Small intestine (tissue), 16 donors: ENCODE measurements at places on chromosomes 3 and 15. TPM values are rescaled to one million over a fixed set of nuclear protein-coding genes. Genes with fewer than 3 reads are reported as not detected.

ECE2 gene
- 2.1 TPM for polyA plus RNA-seq

POPDC2 gene
- 1.8 TPM for polyA plus RNA-seq

SLCO2A1 gene
- 7.9 TPM for polyA plus RNA-seq

SLC24A5 gene
- polyA plus RNA-seq, result 0.03 TPM

GOLGA8M gene
- 0.93 TPM for polyA plus RNA-seq

MFGE8 gene
- polyA plus RNA-seq, result 9.7 TPM

CHRFAM7A gene
- 1.1 TPM for polyA plus RNA-seq

AADACL2 gene
- polyA plus RNA-seq, result not detected

GRAMD1C gene
- polyA plus RNA-seq, result 27.4 TPM

RLBP1 gene
- 0.13 TPM for polyA plus RNA-seq

ALDH1A2 gene
- polyA plus RNA-seq, result not detected

GREM1 gene
- polyA plus RNA-seq, result 0.54 TPM

GRK7 gene
- polyA plus RNA-seq, result not detected

DPP8 gene
- polyA plus RNA-seq, result 11.1 TPM

SLCO3A1 gene
- 2.7 TPM for polyA plus RNA-seq
